Activated T-helper 17 cell treated with anti-CD3 and anti-CD28 coated beads, Interleukin-2, amount 50 U/mL, for 72 hours (primary cell): ENCODE measurements at places on chromosomes 2 and 18.

GRCh38 chr2:26191316-26192159 is 18.6 kb downstream of the GAREM2 start:
- no peaks in the 10 kb centered on the region for H3K27me3 ChIP-seq
- no peak overlapping the region for H3K4me3 ChIP-seq
- peaks cover 61% of the 10 kb centered on the region for H3K36me3 ChIP-seq
- H3K4me1 ChIP-seq = no peaks in the 10 kb centered on the region

DNA sequence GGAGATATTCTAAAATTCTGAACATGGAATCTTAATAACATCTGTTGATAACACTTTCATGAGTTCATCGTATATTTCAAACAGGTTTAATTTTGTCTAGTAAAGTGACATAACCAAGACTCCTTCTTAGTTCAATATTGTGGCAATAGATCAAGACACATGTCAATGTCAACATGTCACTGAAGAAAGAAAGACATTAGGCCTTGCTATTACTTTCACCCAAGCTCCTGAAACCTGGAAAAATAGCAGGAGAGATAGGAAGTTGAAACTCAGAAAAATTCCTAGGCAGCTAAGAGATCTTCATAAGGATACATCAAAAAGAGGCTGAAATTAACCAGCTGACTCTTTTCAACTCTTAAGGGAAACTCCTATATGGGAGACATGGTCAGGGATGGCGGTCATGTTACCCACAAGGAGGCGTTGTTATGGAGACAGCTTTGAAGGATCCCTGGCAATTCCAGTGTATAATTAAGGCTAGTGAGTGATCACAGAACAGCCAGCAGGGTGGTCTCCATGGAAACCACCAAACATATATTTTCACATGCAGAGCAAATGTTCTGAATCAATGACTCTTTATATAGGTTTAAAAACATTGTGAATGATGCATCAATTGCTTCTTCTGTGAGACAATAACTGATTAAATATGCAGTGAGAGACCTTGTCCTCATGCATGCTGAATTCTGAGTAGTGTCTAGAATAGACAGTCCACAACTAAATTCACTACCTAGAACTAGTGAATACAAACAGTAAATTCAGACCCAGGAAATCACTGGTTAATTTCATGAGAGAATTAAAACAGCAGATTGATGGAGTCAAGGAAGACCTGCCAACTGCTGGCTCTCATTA is 115.3 kb upstream of the RIOK3 start:
- no peak for ATAC-seq
- no peaks in the 10 kb centered on the region for H3K27me3 ChIP-seq
- H3K27ac ChIP-seq = no peak overlapping the region
- H3K4me3 ChIP-seq = no peak overlapping the region
- H3K36me3 ChIP-seq = no peaks in the 10 kb centered on the region

- peak overlapping the region; percentile 10 for H3K27ac ChIP-seq
- ATAC-seq = no peak
- peak overlapping the region; percentile 15 for H3K4me3 ChIP-seq
- peaks cover 54% of the 10 kb centered on the region for H3K4me1 ChIP-seq
- no peaks in the 10 kb centered on the region for H3K27me3 ChIP-seq
These were observed 36.7 kb downstream of the DNMT3A start for GRCh38 chr2:25304826-25305596.

DNA sequence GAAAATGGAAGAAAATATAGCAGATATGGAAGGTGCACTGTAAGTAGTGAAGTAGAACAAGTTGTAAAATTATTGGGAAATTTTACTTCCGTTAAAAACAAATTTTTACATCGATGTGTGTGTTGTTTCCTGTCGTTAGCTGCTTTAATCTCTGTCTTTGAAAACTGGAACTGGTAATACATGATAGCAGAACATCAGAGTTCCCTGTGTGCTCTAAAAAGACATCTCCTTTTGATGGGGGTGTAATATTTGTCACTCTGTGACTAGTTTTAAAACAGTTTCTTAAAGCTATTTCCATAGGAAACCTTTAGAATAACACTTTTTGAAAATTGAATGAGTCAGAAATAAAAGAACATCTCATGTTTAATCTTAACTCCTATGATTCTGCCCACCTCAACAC is 43.5 kb downstream of the COX7A2L start:
- peaks cover 77% of the 10 kb centered on the region for H3K36me3 ChIP-seq
- H3K4me3 ChIP-seq = peak overlapping the region; percentile 12
- ATAC-seq = peak; percentile 43
- peak overlapping the region; percentile 85 for H3K27ac ChIP-seq
- no peaks in the 10 kb centered on the region for H3K27me3 ChIP-seq
- peaks cover 15% of the 10 kb centered on the region for H3K4me1 ChIP-seq

DNA sequence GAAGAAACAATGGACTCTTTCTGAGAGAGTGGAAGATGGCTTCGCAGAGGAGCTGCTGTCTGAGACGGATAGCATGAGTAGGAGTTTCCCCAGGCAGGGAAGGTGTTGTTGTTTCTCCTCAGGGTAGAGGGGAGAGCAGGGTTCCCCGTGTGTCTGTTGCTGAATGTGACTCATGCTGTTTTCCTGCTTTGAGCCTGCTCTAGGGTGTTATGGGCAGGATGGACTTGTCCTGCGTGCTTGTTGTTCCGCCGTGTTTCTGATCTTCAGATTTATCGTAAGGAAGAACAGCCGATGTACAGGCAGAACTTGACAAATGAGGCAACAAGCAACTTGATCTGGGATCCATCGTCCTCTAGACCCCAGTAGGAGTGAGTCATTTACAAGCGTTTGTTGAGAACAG is 19.7 kb upstream of the MYCN start:
- H3K4me3 ChIP-seq = no peak overlapping the region
- H3K27ac ChIP-seq = no peak overlapping the region
- no peaks in the 10 kb centered on the region for H3K36me3 ChIP-seq

- peak overlapping the region; percentile 19 for H3K4me3 ChIP-seq
- ATAC-seq = no peak
- H3K4me1 ChIP-seq = no peaks in the 10 kb centered on the region
- peaks cover 44% of the 10 kb centered on the region for H3K36me3 ChIP-seq
- H3K27me3 ChIP-seq = no peaks in the 10 kb centered on the region
These were observed 1.7 kb upstream of the POLR2D start for GRCh38 chr2:127859712-127860085.

GRCh38 chr2:237987268-237987667 is 20.5 kb downstream of the UBE2F start:
- H3K4me1 ChIP-seq = peaks cover 25% of the 10 kb centered on the region
- peak overlapping the region; percentile 16 for H3K27ac ChIP-seq
- no peaks in the 10 kb centered on the region for H3K27me3 ChIP-seq
- H3K36me3 ChIP-seq = peaks cover 70% of the 10 kb centered on the region
- ATAC-seq = no peak

DNA sequence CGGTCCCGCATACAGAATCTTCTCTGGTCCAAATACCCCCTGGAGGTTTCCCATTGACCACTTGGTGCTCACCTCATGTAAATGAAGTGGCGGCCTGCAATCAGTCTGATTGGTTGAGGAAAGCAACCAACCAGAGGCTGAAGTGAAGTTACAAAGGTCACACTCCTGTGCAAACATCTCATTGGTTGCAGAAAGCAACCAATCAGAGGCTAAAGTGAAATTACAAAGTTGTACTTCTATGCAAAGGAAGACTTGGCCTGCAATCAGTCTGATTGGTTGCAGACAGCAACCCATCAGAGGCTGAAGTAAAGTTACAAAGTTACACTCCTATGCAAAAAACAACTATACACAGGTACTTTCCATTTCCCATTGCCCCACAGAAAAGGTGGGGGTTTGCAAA is 2.5 kb upstream of the SP100 start:
- peak overlapping the region; percentile 100 for H3K4me3 ChIP-seq
- H3K27me3 ChIP-seq = no peaks in the 10 kb centered on the region
- ATAC-seq = no peak

- no peaks in the 10 kb centered on the region for H3K36me3 ChIP-seq
- no peak overlapping the region for H3K4me3 ChIP-seq
- H3K4me1 ChIP-seq = no peaks in the 10 kb centered on the region
- no peak overlapping the region for H3K27ac ChIP-seq
These were observed 409.2 kb upstream of the TCF4 start for GRCh38 chr18:55997151-55997561.
